SJCRH30 (cell line): ENCODE measurements at places on chromosomes 13 and 19. TPM values are rescaled to one million over a fixed set of nuclear protein-coding genes. Genes with fewer than 3 reads are reported as not detected.

Gene ACP5
- 0.75 and 2.4 TPM in 2 replicates for total RNA-seq

Gene LYPD5
- 0.06 and 0.35 TPM in 2 replicates for total RNA-seq

- DNase-seq: no peak
These were observed 810.2 kb downstream of the UQCRFS1 start for GRCh38 chr19:28402701-28403290.

- DNase-seq: no peak
These were observed 511.8 kb upstream of the NBEA start for GRCh38 chr13:34430294-34430693.
